ENCODE measurements at places on chromosomes 3 and 15. TPM values are rescaled to one million over a fixed set of nuclear protein-coding genes. Genes with fewer than 3 reads are reported as not detected.

RPP14 gene
- 17.0 TPM for polyA plus RNA-seq

GOLGA8M gene
- 6.1 TPM for polyA plus RNA-seq

MASP1 gene
- 10.2 TPM for polyA plus RNA-seq

SLC28A2 gene
- 0.46 TPM for polyA plus RNA-seq

SLC12A1 gene
- polyA plus RNA-seq: 393 TPM

ZDHHC23 gene
- 14.2 TPM for polyA plus RNA-seq

DNA sequence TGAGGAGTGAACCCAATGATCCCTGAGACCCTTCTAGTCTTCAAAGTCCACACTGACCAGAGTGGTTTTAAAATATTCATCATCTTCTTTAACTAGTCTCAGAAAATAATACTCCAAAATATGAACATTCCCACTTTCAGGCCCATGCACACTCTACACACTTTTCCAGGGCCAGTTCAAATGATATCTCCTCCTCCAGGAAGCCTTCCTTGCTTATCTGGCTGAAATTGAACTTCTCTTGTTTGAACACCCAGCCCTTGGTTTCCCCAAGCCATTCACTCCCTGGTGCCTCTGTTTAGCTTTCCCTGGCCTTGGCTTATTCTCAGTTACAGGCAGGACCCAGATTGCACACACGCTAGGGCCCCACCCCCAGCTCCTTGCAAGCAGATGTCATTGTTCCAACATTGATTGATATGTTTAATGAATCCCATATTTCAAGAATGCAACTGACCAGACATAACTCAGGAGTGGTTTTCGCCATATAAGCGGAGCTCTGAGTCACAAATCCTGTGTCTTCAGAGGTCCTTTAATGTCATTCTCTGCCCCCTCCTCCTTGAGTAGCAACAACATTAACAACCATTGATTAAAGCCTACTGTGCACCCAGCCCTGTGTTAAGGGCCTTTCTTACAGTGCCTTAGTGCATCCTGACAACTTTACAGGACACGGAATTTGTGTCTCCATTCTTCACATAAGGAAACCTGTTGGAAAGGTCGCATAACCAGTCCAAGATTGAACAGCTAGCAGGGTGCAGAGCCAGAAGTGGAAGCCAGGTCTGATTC, 2.1 kb downstream of the ITGA11 start:
- DNase-seq: no peak

DNA sequence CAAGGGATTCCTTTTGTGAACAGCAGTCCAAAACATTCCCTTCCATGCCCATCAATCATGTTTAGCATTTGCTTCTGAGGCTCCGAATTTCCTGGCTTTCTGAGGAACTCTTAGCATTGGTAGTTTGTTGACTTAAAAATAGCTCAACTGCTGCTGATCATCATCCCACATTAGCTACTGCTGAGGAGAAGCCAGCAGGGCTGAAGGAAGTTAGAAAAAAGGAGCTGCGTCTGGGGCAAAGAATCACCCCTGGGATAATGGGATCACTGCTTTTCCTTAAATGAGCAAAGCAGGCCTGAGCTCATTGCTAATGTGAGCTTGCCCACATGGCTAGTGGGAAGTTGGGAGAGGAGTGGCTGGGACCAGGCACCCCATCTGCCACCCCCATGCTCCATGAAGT, 39.8 kb downstream of the CYP19A1 start:
- DNase-seq: peak; percentile 56

DNA sequence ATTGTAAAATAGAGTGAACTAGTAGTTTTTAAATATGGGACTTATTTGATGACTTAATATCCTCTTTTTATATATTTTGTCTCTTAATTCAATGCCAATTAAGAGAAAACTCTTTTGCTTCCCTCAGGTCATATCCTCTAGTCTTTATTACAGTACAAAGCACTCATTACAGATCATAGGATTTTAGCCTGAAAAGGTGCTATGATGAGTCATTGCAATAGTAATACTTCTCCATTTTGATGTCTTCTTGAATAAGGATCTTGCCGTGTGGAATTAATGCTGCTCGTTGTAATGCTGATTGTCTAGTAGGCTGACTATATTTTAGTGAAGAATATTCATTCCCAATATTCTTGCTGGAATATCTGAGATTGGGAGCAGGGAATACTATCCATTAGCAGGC, 612.2 kb upstream of the GOLIM4 start:
- DNase-seq: no peak

GRCh38 chr3:108127301-108127988, 36.6 kb upstream of the CD47 start:
- DNase-seq: no peak

- DNase-seq: no peak
Measured at GRCh38 chr15:38145651-38146111, 107.0 kb upstream of the SPRED1 start.

DNA sequence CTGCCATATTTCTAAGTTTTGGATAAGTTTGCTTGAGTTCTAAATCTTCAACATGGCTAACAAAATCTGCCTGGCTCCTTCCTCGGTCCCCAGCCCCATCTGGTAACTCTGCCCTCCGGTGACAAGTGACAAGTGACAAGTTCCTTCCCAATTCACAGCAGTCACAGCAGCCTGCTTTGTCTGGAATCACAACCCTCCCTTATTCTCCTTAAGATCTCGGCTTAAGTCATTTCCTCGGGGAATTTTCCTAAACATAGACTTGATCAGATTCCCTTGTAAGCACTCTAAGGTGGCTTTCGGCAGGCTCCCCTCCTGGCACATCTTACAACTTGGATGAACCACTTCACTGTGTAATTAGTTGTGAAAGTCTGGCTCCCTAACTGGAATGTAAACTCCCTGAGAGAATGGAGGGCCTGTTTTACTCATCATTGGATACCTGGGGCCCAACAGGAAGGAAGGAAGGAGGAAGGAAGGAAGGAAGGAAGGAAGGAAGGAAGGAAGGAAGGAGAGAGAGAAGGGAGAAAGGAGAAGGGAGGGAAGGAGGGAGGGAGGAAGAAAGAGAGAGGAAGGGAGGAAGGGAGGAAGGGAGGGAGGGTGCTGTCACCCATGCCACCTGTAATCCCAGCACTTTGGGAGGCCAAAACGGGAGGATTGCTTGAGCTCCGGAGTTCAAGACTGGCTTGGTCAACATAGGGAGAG, 126.4 kb downstream of the SHQ1 start:
- no peak for DNase-seq

All from renal pelvis (tissue), 12 donors.